GM06990 (cell line): ENCODE measurements at places on chromosomes 2 and 18.

DNA sequence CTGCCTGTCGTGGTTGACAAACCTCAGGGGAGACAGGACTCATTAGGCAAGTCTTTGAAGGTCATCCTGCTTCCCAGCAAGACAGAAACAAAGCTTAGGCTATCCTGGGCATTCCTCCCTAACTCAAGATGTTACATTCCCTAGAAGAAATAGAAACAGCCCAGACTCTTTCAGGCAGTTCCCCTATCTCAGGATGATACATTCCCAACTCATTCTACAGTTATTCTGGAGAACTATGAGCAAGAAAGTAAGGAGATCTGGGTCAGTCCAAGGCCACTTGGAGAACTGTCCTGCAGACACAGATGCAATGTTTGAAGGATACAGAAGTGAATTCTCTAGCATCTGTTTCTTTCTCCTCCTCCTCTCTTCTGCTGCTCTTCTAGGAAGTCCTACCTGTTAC lies 220.1 kb upstream of the NCKAP5 start:
- DNase-seq: no peak

GRCh38 chr2:227267410-227268115 lies 57.5 kb upstream of the MFF start:
- no peak for DNase-seq

- DNase-seq: peak; percentile 60
These were observed 19.1 kb downstream of the HDAC4 start for GRCh38 chr2:239381709-239382134.

DNA sequence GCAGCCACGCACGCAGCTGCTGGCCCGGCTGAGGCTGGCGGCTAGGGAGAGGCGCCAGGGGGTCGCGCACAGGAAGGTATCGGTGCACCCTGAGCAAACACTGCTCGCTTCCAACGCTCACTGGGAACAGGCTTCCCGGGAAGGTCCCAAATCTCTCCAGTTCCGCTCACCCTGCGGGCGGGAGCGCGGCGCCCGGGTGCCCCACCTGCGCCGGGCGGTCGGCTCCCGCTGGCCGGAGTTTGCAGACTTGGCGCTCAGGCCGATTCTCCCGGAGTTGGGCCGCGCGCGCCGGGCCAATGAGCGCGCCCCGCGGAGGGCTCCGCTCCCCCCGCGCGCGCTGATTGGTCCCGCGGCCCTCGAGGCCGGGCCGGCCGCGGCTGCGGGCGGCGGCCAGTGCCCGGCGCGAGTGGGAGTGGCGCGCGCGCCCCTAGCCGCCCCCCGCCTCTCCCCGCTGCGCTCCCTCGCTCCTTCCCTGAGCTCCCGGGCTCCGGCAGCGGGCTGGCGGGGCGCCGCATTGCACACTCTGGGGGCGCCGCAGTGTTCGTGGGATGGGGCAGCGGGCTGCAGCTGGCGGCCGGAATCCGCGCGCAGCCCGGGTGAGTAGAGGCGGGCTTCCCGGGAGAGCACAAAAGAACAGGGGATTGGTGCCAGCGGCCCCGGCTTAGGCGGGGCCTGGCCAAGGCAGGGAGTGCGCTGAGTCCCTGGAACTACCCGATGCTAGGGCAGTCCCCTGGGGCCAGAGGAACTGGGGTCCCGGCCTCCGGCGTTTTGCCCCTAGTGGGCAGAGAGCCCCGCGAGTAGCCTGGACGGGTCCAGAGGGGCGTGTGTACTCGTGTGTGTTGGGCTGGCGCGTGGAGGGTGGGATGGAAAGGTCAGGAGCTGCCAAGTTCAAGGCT lies at the start of gene LYPD6:
Gene LYPD6 (plus strand): TSS at position 461 of the 896 bp plus-strand sequence. CDS start 107,122 bp downstream, outside the sequence.
- peak; percentile 61 for DNase-seq

DNA sequence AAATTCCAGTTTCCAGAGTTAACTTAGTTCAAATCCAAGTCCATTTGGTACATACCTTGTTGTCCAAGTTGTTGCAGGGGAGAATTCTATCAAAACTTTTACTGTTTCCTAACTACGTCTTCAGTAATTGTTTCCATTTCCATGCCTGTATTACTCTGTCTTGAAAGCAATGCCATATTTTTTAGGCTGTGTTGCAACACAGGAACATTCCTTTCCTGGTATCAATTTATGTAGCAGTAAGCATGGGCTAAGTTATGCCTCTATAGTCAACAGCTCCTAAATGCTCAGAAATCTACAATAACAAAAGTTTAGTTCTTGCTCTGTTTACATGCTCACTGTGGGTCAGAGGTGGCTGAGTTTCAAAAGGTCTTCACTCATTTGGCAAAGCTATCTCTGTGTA lies 1943.8 kb upstream of the PIK3C3 start:
- no peak for DNase-seq

DNA sequence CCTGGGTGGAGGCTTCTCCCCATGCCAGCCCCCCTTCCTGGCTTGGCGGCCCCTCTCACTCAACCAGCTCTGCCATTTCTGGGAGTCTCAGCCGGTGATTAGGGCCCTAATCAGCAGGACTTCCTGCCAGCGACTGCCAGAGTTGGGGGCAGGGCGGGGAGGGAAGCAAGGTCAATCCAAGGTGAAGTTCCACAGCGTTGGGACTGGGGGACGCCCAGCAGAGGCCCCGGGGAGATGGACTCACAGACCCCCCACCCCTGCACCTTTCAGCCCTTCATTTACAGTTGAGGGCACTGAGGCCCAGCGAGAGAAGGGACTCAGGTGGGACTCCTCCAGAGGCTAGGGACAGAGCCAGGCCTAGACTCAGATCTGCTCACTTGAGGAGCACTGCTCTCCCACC lies 65.3 kb downstream of the TNS1 start:
- no peak for DNase-seq

DNA sequence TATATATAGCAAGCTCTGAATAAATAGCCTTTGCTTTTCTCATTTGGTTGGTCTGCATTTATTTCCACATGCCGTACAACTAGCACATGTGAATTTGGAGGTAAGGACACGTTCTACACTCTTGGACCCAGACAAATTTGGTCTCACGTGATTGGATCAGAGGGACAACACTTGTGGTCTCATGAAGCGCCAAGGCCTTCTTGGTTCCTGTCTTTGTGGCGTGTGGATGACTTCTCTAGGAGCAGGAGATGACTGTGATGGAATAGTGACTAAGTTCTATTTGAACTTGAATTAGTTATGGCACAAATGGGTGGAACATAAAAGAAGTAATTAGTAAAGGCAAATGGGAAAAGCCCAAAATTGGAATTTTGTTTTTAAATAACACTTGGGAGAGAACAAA lies 206.9 kb downstream of the BCL2 start:
- no peak for DNase-seq

GRCh38 chr2:138846216-138846821 lies 66.1 kb upstream of the NXPH2 start:
- no peak for DNase-seq

DNA sequence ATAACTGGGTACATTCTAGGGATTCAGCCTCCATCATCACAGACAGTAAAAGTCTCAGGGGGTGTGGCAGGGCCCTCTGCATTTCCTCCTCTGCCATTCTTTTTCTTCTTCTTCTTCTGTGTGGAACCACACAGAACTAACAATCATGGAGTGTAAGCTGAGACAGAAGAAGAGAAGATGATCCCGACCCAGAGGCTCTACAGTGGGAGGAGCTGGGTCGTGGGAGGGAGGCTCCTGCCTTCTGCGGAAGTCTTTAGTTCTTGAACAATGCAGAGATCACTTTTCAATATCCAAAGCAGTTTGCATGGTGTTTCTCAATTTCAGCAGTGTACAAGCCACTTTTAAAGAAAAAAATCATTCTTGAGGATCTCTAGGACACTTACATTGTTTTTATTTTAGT lies 80.9 kb downstream of the KCNS3 start:
- no peak for DNase-seq

GRCh38 chr2:207243601-207244000 lies 77.9 kb upstream of the KLF7 start:
- DNase-seq: no peak

DNA sequence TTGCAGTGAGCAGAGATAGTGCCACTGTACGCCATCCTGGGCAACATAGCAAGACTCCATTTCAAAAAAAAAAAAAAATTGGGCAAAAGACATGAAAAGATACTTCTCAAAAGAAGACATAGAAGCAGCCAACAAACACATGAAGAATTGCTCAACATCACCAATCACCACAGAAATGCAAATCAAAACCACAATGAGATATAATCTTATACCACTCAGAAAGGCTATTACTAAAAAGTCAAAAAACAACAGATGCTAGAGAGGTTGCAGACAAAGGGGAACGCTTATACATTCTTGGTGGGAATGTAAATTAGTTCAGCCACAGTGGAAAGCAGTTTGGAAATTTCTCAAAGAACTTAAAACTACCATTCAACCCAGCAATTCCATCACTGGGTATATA lies 43.1 kb upstream of the CHAC2 start:
- no peak for DNase-seq

DNA sequence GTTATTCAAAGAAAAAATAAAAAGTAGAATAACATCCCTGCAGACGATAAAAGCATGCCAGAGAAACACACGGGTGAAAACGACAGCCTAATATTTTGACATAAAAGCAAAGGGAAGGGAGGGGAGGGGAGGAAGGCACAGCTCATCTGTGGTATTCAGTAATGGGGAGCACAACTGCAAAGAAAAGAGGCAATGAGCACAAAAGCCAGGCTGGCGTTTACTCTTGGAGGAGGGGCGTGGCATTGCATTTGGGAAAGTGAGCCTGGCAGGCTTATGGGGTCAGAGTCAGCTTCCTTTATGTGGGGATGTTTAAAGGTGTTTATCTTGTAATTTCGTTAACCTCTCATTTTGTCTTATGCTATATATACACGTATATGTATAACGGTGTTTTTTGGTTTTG lies 53.2 kb downstream of the STEAP3 start:
- DNase-seq: no peak

DNA sequence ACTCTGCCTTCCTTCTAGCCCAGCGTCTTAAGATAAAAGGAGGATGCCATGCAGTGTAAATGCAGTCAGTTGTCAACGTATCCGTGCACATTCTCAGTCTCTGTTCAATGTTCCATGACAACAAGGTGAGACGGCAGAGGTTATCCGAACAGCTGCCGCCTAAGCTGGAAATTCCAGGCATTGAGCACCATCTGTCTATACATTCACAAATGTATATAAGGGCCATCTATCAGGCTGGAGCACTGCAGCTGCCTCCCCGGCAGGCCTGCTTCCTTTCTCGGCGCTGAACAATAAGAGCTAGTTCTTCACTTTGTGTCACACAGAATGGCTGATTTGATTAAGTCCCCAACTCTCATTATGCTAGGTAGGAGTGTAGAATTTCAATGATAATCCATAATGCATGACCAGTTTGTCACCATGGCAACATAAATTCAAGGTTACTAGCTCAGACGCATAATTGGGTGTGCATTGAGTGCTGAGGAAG lies 282.2 kb upstream of the SOX11 start:
- DNase-seq: no peak

DNA sequence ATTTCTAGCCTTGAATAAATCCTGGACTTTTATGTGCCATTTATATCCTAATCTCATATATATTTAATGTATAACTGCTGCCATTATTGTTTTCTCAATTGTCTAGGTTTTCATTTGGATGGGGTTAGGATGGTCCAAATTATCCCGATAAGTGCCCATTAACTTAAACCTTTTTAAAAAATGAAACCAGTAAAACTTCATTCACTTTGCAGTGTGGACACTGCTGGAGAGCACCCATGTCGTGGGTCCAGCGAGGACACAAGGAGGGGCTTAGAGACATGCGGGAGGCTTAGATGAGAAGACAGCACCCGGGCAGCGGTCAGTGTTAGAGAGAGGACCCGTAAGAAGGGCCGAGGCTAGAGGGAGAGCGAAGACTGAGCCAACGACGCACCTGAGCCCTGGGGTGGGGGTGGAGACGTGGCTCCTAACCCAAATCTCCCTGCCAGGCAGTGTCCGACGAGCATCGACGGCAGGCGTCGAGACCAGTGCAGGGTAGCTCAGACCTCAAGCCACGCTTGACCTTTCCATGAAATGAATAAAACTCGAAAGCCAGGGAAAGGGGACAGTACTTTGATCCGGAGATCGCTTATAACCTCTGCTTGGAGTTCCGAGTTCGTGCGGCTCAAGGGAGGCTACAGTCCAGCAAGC lies 9.0 kb upstream of the EN1 start:
- no peak for DNase-seq

- DNase-seq: no peak
These were observed 148.9 kb upstream of the GULP1 start for GRCh38 chr2:188142636-188143295.

- DNase-seq: no peak
These were observed 3.5 kb upstream of the RHOB start for GRCh38 chr2:20443276-20443920.

DNA sequence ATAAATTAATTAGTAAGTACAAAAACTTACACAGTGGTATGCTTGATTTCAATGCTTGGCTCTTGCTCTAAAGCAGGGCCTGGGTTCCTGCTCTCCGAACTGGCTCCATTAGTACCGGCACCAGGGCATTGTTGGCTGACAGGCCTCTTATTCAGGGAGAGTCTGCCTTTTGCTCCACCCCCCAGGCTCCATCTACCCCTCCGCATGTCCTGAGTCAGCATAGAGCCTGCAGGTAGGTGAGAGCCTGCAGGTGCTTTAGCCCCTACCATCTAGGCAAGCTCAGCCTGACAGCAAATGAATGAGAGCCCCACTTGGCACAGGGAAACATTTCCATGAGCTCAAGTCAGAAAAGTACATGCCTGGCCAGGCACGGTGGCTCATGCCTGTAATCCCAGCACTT lies 35.1 kb upstream of the EFHD1 start:
- no peak for DNase-seq
